ENCODE measurements at places on chromosomes 1 and 21. TPM values are rescaled to one million over a fixed set of nuclear protein-coding genes. Genes with fewer than 3 reads are reported as not detected.

- no peaks in the 10 kb centered on the region for H3K4me1 ChIP-seq
- H3K27ac ChIP-seq = no peak overlapping the region
- no peaks in the 10 kb centered on the region for H3K36me3 ChIP-seq
Observed at GRCh38 chr1:80375662-80376061, 1369.1 kb upstream of the ADGRL4 start.

The INTS3 gene
- 44.0 TPM for total RNA-seq

The USH2A gene
- not detected for total RNA-seq

The KIRREL1 gene
- 0.15 TPM for total RNA-seq

GRCh38 chr1:111735321-111735720 lies 3.9 kb downstream of the INKA2 start:
- DNase-seq = no peak
- H3K27me3 ChIP-seq = no peaks in the 10 kb centered on the region
- H3K4me3 ChIP-seq = no peak overlapping the region
- no peak overlapping the region for H3K27ac ChIP-seq
- no peaks in the 10 kb centered on the region for H3K36me3 ChIP-seq
- peaks cover 11% of the 10 kb centered on the region for H3K4me1 ChIP-seq

GRCh38 chr1:165858967-165859845 lies 31.8 kb downstream of the UCK2 start:
- no peak overlapping the region for H3K4me3 ChIP-seq
- no peak for DNase-seq
- no peak overlapping the region for H3K27ac ChIP-seq
- H3K27me3 ChIP-seq = no peaks in the 10 kb centered on the region
- peaks cover 34% of the 10 kb centered on the region for H3K4me1 ChIP-seq

- no peaks in the 10 kb centered on the region for H3K4me1 ChIP-seq
- H3K27me3 ChIP-seq = no peaks in the 10 kb centered on the region
- H3K36me3 ChIP-seq = no peaks in the 10 kb centered on the region
- no peak for DNase-seq
- no peak overlapping the region for H3K27ac ChIP-seq
- no peak overlapping the region for H3K4me3 ChIP-seq
Observed at GRCh38 chr1:156406251-156406650, 37.2 kb downstream of the RHBG start.

DNA sequence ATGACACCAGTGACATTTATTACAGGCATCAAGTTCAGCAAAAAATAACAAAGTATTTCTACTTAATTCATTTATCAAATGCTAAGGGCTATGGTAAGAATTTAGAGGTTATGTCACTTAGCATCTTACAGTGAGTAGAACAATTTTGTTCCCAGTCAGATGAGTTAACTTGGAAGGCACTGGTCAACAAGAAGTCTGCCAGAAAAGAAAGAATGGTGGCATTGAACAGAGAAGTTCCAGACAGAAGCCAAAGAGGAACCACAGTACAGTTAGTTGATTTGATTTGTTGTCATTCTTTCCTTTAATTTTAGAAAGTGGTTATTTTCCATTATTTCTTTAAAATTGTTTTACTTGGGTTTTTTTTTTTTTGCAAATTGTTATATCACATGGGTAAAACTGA lies 232.2 kb upstream of the PKN2 start:
- no peaks in the 10 kb centered on the region for H3K36me3 ChIP-seq
- no peak overlapping the region for H3K4me3 ChIP-seq
- no peaks in the 10 kb centered on the region for H3K4me1 ChIP-seq
- no peak for DNase-seq
- H3K27ac ChIP-seq = no peak overlapping the region

GRCh38 chr1:181803421-181803820 lies 258.1 kb downstream of the ZNF648 start:
- H3K27me3 ChIP-seq = no peaks in the 10 kb centered on the region
- H3K36me3 ChIP-seq = no peaks in the 10 kb centered on the region
- DNase-seq = no peak
- H3K4me1 ChIP-seq = no peaks in the 10 kb centered on the region

- no peaks in the 10 kb centered on the region for H3K27me3 ChIP-seq
- peak overlapping the region; percentile 32 for H3K4me3 ChIP-seq
- peak overlapping the region; percentile 84 for H3K27ac ChIP-seq
- no peaks in the 10 kb centered on the region for H3K36me3 ChIP-seq
- H3K4me1 ChIP-seq = peaks cover 4% of the 10 kb centered on the region
Observed at GRCh38 chr1:89125240-89125912, 538 bp downstream of the GBP2 start.

DNA sequence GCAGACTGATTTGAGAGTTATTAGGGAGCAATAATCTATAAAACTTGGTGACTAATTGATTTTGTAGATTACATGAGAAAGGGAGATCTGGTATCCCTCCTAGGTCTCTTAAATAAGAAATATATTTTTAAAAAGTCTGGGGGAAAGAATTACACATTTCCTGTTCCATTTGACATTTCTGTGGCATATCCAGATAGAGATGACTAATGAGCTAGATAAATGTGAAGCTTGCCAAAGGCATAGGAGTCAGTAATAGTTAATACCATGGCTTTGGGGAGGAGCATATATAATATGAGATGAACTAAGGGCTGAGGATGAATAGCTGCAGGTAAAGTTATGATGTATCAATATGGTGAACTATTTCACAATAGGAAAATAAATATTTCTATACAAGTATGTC lies 663.7 kb downstream of the PTPRC start:
- H3K36me3 ChIP-seq = no peaks in the 10 kb centered on the region
- no peaks in the 10 kb centered on the region for H3K4me1 ChIP-seq
- no peak overlapping the region for H3K4me3 ChIP-seq
- no peak for DNase-seq

GRCh38 chr1:167479331-167479979 lies 38.9 kb downstream of the CD247 start:
- no peaks in the 10 kb centered on the region for H3K36me3 ChIP-seq
- no peak overlapping the region for H3K27ac ChIP-seq
- no peaks in the 10 kb centered on the region for H3K27me3 ChIP-seq

- no peaks in the 10 kb centered on the region for H3K36me3 ChIP-seq
- no peaks in the 10 kb centered on the region for H3K27me3 ChIP-seq
- no peak overlapping the region for H3K27ac ChIP-seq
- H3K4me1 ChIP-seq = no peaks in the 10 kb centered on the region
Observed at GRCh38 chr1:55877437-55878232, 662.5 kb upstream of the USP24 start.

- no peaks in the 10 kb centered on the region for H3K27me3 ChIP-seq
- H3K4me1 ChIP-seq = no peaks in the 10 kb centered on the region
- H3K36me3 ChIP-seq = no peaks in the 10 kb centered on the region
Observed at GRCh38 chr1:106926803-106927582, 129.5 kb upstream of the PRMT6 start.

DNA sequence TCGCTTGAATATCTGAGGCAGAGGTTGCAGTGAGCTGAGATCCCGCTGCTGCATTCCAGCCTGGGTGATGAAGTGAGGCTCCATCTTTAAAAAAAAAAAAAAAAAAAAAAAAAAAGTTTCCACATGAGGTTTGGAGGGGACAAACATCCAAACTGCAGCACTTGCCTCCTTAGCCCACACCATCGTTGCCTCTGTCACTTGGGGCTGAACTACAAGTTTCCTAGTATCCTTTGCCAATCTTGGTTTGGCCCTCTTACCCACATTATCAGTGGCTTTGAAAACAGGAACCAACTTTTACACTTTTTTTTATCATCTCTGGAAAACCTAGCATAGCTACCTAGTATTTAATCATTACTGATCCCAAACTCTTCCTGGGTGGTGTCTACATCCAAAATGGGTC lies 59.2 kb downstream of the CLSTN1 start:
- no peaks in the 10 kb centered on the region for H3K27me3 ChIP-seq
- H3K27ac ChIP-seq = no peak overlapping the region
- no peaks in the 10 kb centered on the region for H3K4me1 ChIP-seq
- H3K36me3 ChIP-seq = peaks cover 2% of the 10 kb centered on the region

- peaks cover 33% of the 10 kb centered on the region for H3K4me1 ChIP-seq
- H3K27me3 ChIP-seq = no peaks in the 10 kb centered on the region
- no peak for DNase-seq
- H3K27ac ChIP-seq = peak overlapping the region; percentile 77
- H3K36me3 ChIP-seq = no peaks in the 10 kb centered on the region
Observed at GRCh38 chr1:16385659-16386453, 18.8 kb downstream of the SZRD1 start.

DNA sequence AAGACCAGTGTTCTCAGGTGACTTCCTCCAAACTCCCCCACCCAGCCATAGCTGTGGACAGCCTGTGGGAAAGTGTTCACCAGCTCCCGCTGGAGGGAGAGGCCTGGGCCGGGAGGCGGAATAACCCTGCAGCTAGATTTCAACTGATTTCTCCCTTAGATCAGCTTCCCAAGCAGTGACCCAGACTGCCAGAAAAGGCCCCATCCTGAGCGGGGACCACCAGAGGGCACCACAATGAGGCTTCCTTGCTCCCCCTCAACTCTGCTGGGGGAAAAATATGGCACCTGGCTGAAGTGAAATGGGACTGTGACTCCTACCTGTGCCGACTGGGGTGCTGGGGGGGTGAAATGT lies 50.8 kb downstream of the RHBG start:
- H3K36me3 ChIP-seq = no peaks in the 10 kb centered on the region
- peaks cover 13% of the 10 kb centered on the region for H3K27me3 ChIP-seq
- H3K27ac ChIP-seq = no peak overlapping the region
- H3K4me3 ChIP-seq = peak overlapping the region; percentile 75

GRCh38 chr1:213418268-213419071 lies 367.4 kb downstream of the RPS6KC1 start:
- DNase-seq = no peak
- no peaks in the 10 kb centered on the region for H3K4me1 ChIP-seq
- H3K4me3 ChIP-seq = no peak overlapping the region
- H3K27me3 ChIP-seq = 0 out of 2 replicates have a peak, but pooled peaks cover 2% of the 10 kb centered on the region
- no peaks in the 10 kb centered on the region for H3K36me3 ChIP-seq

GRCh38 chr1:235910357-235911299 lies 43.9 kb upstream of the LYST start:
- H3K36me3 ChIP-seq = no peaks in the 10 kb centered on the region
- H3K27me3 ChIP-seq = no peaks in the 10 kb centered on the region
- no peak overlapping the region for H3K4me3 ChIP-seq
- no peak overlapping the region for H3K27ac ChIP-seq

The AJAP1 gene
- total RNA-seq = not detected

DNA sequence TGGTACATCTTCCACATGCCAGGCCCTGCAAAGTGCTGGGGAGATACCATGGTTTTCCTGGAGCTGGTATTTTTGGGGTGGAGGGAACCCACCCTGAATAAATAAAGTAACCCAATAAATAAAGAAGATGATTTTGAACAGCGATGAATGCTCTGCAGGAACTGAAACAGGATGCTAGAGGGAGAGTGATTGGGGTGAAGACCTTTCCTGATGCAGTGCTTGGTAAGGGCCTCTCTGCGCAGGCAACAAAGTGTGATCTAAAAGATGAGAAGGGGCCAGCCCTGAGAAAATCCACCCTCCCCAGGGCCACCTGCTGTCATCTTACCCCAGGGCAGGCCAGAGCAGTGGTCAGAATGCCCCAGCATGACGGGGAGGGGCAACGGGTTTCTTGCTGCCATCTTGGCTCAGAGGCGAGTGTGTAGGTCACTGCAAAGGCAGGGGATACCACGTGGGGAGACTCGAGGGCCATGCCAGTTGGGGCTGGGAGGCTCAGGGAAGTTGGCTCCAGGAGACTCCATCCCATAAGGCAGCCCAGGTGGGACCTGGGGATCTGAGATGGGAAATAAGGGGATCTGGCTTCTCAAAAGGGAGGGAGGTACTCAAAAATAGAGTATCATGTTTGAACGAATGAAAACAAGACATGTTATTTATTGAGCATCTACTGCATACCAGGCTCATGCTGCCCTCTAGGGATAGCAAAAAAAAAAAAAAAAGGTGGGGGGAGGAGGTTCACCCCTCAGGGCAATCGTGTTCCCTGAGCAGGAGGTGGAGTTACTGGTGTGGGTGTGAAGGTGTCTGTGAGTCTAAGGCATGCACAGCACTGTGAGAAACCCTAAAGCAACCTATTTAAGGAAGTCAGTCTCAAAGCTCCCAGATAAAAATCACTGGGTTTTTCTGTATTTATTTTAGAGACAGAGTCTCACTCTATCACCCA lies 2.8 kb downstream of the SRARP start:
- H3K4me1 ChIP-seq = peaks cover 20% of the 10 kb centered on the region
- no peak overlapping the region for H3K27ac ChIP-seq
- no peaks in the 10 kb centered on the region for H3K27me3 ChIP-seq
- peak; percentile 24 for DNase-seq
- no peak overlapping the region for H3K4me3 ChIP-seq

DNA sequence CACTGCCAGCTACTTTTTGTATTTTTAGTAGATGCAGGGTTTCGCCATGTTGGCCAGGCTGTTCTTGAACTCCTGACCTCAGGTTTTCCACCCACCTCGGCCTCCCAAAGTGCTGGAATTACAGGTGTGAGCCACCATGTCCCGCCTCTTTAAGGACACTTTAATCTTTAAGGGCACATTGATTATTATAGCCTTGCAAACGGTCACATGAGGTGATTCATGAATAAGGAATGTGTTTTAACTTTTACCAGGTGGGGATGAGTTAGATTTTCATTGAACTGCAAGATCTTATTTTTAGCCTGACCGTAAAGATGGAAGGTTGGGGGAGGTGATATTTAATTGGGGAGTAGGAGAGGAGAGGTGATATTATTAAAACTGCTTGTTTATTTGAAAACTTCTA lies 61.9 kb downstream of the TBCE start:
- no peaks in the 10 kb centered on the region for H3K4me1 ChIP-seq
- no peak for DNase-seq
- H3K27me3 ChIP-seq = no peaks in the 10 kb centered on the region
- no peaks in the 10 kb centered on the region for H3K36me3 ChIP-seq

- H3K4me1 ChIP-seq = no peaks in the 10 kb centered on the region
- no peak for DNase-seq
- H3K27ac ChIP-seq = no peak overlapping the region
- H3K36me3 ChIP-seq = no peaks in the 10 kb centered on the region
- no peaks in the 10 kb centered on the region for H3K27me3 ChIP-seq
Observed at GRCh38 chr1:4561205-4561604, 93.2 kb upstream of the AJAP1 start.

The LCE3D gene
- total RNA-seq = not detected

The C1orf232 gene
- not detected for total RNA-seq

The IGSF9 gene
- total RNA-seq = not detected

GRCh38 chr1:206442101-206442500 lies 28.2 kb upstream of the IKBKE start:
- H3K36me3 ChIP-seq = no peaks in the 10 kb centered on the region
- H3K27me3 ChIP-seq = no peaks in the 10 kb centered on the region

GRCh38 chr1:183291802-183292514 lies 105.9 kb downstream of the LAMC2 start:
- DNase-seq = no peak
- H3K4me3 ChIP-seq = no peak overlapping the region
- H3K27ac ChIP-seq = no peak overlapping the region
- H3K36me3 ChIP-seq = no peaks in the 10 kb centered on the region
